Right renal cortex interstitium (tissue), 3 donors: ENCODE measurements at places on chromosomes 3 and 15. TPM values are rescaled to one million over a fixed set of nuclear protein-coding genes. Genes with fewer than 3 reads are reported as not detected.

ADGRG7 gene
- 0.10 TPM for polyA plus RNA-seq

PHLDB2 gene
- 85.9 TPM for polyA plus RNA-seq

TMCO5A gene
- not detected for polyA plus RNA-seq

PLD1 gene
- polyA plus RNA-seq: 11.1 TPM

IL16 gene
- polyA plus RNA-seq: 6.1 TPM

XYLB gene
- polyA plus RNA-seq: 8.8 TPM

SEMA7A gene
- 5.9 TPM for polyA plus RNA-seq

CIB2 gene
- polyA plus RNA-seq: 33.0 TPM

ZNF619 gene
- 7.6 TPM for polyA plus RNA-seq

GOLGA8S gene
- polyA plus RNA-seq: 0.60 TPM
